ENCODE measurements at places on chromosomes 3 and 15.
A peak's percentile ranks its signal among the peaks of the same experiment; 100 is the strongest.

DNA sequence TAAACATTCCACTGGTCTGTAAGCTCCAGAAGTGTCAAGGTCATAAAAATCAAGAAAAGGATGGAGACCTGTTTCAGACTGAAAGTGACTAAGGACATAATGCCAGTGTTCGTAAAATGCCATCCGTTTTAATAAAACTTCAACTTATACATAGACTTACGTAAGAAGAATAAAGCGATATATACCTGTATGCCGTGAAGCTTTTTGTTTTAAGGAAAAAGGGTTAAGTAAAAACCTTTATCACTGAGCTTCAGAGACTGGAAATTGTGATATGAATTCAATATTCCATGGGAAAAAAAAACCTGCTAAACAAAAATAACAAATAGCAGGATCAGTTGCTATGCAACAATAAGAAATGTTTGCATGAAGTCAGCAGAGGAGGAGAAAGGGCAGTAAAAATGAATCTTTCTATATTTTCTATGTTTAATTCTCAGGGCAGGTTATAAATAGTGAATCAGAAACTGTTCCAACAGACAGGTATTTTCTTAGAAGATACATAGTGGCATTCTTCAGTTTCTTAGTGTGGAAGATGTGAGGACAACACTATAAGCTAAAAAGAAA lies 42.5 kb downstream of the CHSY1 start:
- no peak for DNase-seq

DNA sequence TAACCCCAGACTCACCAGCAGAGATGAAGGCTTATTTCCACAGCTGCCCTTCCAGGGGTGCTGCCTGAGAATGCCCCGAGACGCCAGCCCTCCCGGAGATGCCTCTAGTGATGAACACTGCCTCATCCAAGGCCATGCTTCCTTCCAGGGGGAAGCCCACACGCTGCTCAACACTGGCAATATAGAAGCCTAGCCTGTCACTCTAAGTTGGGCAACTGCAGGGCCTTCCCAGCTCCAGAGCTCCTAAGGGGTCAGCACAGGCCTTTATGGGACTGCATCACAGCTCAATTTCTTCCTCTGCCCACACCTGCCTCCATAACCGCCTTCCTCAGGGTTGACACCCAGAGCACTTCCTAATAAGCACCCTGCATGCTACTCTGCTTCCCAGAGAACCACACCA lies 217.7 kb downstream of the ABHD5 start:
- DNase-seq, result no peak

- peak; percentile 31 for DNase-seq
Measured at GRCh38 chr15:94582368-94582767, 351.0 kb downstream of the MCTP2 start.

DNA sequence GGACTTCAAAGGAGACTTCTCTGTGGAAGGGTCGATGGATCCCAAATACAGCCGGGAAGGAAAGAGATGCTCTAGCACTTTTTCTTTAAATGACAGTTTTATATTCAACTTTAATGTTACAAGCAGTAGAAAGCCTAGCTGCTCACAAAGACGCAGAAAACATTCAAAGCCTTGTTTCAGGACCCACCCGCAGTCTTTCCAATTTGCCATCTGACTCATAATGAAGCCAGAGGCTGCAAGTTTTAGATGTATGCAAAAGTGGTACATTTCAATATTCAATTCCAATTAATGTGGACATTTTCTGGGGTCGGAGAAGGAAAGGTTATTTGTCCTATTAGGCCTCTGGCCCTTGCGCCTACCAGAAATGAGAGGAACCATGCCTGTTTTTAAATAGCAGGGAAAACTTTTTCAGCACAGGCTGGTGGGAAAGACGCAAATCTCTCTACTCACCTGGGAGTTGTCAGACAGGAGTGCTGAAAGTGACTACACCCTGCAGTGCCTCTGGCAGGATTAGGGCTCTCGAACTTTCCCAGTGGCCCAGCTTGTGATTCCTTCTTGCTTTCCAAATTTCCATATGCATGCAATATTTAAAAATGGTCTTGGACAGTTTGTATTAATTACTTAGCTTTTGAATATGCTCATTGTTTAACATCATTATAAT lies 117.4 kb upstream of the MBNL1 start:
- no peak for DNase-seq

DNA sequence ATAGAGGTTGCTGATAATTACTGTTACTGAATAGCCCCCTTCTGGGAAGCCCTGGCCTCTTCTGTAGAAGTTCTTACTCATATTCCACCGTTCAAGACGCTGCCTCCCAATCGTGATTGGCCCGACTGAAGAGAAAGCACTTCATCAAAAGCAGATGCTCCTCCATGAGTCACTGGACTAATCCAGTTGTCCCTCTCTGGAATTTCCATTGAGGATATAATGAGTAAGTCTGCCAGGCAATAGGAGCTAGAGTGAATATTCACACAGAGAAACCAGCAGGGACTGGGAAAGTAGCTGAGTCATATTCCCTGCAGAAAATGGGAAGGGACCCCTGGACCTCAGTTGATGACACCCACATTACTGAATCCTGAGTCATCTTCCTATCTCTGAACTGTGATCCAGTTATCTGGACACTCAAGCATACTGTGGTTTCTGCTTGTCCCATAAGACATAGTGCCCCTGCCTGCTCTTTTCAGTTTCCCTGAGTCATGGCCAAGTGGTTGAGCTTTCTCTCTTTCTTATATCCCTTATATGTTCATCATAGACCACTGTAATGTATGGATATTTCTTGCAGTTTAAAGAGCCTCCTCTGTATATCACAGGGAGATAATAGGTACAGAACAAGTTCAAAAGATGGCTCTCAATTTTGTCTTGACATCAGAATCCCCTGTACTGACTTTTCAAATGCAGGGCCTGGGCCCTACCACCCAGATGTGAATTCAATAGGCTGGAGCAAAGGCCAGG lies 151.2 kb upstream of the CDIN1 start:
- no peak for DNase-seq

Data from midbrain (tissue), 1 donor.